H7 (cell line): ENCODE measurements at places on chromosomes 5 and 9. TPM values are rescaled to one million over a fixed set of nuclear protein-coding genes. Genes with fewer than 3 reads are reported as not detected.

SPATA31A3 gene
- total RNA-seq: 0.22 TPM in 1 of 2 replicates, not detected in the other

EGFLAM gene
- total RNA-seq: 1.3 and 1.7 TPM in 2 replicates

MYOT gene
- total RNA-seq: not detected in 2 replicates

PRR7 gene
- total RNA-seq: 11.4 and 12.1 TPM in 2 replicates

PTPRD gene
- 21.5 and 25.2 TPM in 2 replicates for total RNA-seq

TMEM203 gene
- total RNA-seq: 59.1 and 62.3 TPM in 2 replicates

LRSAM1 gene
- 15.8 and 18.5 TPM in 2 replicates for total RNA-seq

IL13 gene
- not detected in 2 replicates for total RNA-seq

IRX2 gene
- total RNA-seq: 51.4 and 74.9 TPM in 2 replicates

MLANA gene
- not detected in 2 replicates for total RNA-seq

IQGAP2 gene
- total RNA-seq: 36.8 and 80.7 TPM in 2 replicates

POMT1 gene
- 21.1 and 24.0 TPM in 2 replicates for total RNA-seq

SIT1 gene
- 0.69 and 2.3 TPM in 2 replicates for total RNA-seq

MYORG gene
- 12.3 and 19.8 TPM in 2 replicates for total RNA-seq

EQTN gene
- total RNA-seq: 0.31 and 2.1 TPM in 2 replicates

SLC4A9 gene
- total RNA-seq: 0.33 TPM in 1 of 2 replicates, not detected in the other

TICAM2 gene
- total RNA-seq: not detected in 2 replicates

CEP72 gene
- 12.6 and 20.7 TPM in 2 replicates for total RNA-seq

DBH gene
- 0.07 TPM in 1 of 2 replicates, not detected in the other for total RNA-seq

SLC1A3 gene
- 48.8 and 58.9 TPM in 2 replicates for total RNA-seq

LRRC26 gene
- total RNA-seq: 0.59 and 0.67 TPM in 2 replicates

PDLIM7 gene
- total RNA-seq: 71.9 and 97.3 TPM in 2 replicates

SIGMAR1 gene
- total RNA-seq: 117 and 138 TPM in 2 replicates

SLC6A18 gene
- total RNA-seq: not detected in 2 replicates

FLT4 gene
- total RNA-seq: 7.2 and 13.8 TPM in 2 replicates

GPR151 gene
- total RNA-seq: 0.07 TPM in 1 of 2 replicates, not detected in the other

LCN6 gene
- total RNA-seq: not detected in 2 replicates

SLC25A51 gene
- 16.1 and 16.8 TPM in 2 replicates for total RNA-seq

TRIM32 gene
- 13.6 and 15.8 TPM in 2 replicates for total RNA-seq

CAPSL gene
- not detected in 2 replicates for total RNA-seq

PGM5 gene
- total RNA-seq: 0.14 TPM in 1 of 2 replicates, not detected in the other

CDH6 gene
- total RNA-seq: 5.3 and 6.1 TPM in 2 replicates

TSTD2 gene
- 13.0 and 15.6 TPM in 2 replicates for total RNA-seq

JAKMIP2 gene
- 0.94 and 1.7 TPM in 2 replicates for total RNA-seq

MRPS30 gene
- 105 and 142 TPM in 2 replicates for total RNA-seq

CSF2 gene
- not detected in 2 replicates for total RNA-seq

RBM27 gene
- total RNA-seq: 22.7 and 30.0 TPM in 2 replicates

SPTLC1 gene
- 63.6 and 81.3 TPM in 2 replicates for total RNA-seq

TCOF1 gene
- 108 and 115 TPM in 2 replicates for total RNA-seq

PPP2R2B gene
- total RNA-seq: 60.2 and 75.5 TPM in 2 replicates

FYB1 gene
- not detected in 2 replicates for total RNA-seq

CNTFR gene
- 26.6 and 43.2 TPM in 2 replicates for total RNA-seq

PHF24 gene
- total RNA-seq: 0.37 and 0.42 TPM in 2 replicates

PFN3 gene
- not detected in 2 replicates for total RNA-seq

ANKRD34B gene
- 0.03 TPM in 1 of 2 replicates, not detected in the other for total RNA-seq

GKAP1 gene
- 2.8 and 4.8 TPM in 2 replicates for total RNA-seq

CAMSAP1 gene
- 26.3 and 34.6 TPM in 2 replicates for total RNA-seq

NDUFS6 gene
- total RNA-seq: 35.2 and 51.9 TPM in 2 replicates

GPX3 gene
- 22.4 and 39.8 TPM in 2 replicates for total RNA-seq
